Amniotic epithelial cell (primary cell): ENCODE measurements at places on chromosomes 6 and 20.
A peak's percentile ranks its signal among the peaks of the same experiment; 100 is the strongest.

- no peak for DNase-seq
Measured at GRCh38 chr6:467671-468082, 76.1 kb downstream of the IRF4 start.

DNA sequence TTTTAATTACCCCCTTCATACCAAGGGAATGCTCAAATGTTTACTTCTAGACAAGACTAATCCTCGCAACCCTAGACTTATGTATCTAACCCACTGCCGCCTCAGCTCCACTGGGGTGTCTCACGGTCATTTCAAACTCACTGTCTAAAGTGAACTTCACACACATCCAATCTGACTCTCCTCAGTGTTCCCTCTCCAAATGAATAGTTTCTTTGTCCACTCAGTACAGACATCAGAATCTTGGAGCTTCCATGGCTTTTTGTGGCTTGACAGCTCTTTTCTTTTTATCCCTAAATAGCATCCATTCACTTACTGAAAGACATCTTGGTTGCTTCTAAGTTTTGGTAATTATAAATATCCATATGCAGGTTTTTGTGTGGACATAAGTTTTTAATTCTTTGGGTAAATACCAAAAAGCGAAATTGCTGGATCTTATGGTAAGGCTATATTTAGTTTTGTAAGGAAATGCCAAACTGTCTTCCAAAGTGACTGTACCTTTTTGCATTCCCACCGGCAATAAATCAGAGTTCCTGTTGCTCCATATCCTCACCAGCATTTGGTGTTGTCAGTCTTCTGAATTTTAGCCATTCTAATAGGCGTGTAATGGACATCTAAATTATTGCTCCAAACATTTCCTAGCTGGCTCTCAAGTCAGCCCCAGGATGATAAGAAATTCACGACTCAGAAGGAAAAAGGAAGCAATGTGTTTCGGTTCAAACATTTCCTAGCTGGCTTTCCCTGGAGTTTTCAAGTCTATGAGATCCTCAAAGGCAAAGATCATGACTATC, 73.1 kb downstream of the DNAAF9 start:
- no peak for DNase-seq

GRCh38 chr6:169189686-169190085, 64.0 kb downstream of the THBS2 start:
- no peak for DNase-seq

DNA sequence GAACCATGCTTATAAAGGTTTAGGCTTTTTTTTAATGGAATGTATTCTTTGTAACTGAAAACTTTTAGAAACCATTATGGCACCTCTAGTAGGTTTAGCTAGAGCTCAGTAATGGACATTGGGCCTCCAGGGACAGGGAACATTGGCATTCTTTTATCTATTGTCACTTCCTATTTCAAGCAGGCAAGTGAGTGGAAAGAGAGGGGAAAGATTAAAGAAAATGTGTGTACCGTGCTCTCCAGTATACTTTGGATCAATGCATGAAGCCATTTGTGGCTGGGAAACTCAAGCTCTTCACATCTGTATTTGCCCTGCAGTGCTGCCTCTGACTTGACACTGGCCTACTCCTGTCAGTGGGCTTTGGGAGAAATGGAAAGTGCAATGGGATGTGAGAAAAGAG, 18.6 kb downstream of the RBM24 start:
- no peak for DNase-seq

GRCh38 chr6:167510648-167511047, 185.8 kb downstream of the TTLL2 start:
- DNase-seq: no peak

- DNase-seq: no peak
Measured at GRCh38 chr6:40378071-40378724, 209.0 kb downstream of the LRFN2 start.

GRCh38 chr20:38256966-38257365, 3.6 kb downstream of the KIAA1755 start:
- DNase-seq: no peak

- peak; percentile 26 for DNase-seq
Measured at GRCh38 chr6:139736325-139736906, 362.0 kb upstream of the CITED2 start.

- DNase-seq: no peak
Measured at GRCh38 chr20:8386991-8387390, 254.9 kb downstream of the PLCB1 start.

- DNase-seq: no peak
Measured at GRCh38 chr6:155253337-155253736, 10.5 kb upstream of the CLDN20 start.

- DNase-seq: no peak
Measured at GRCh38 chr20:63024573-63025392, 18.0 kb upstream of the BHLHE23 start.

GRCh38 chr6:93017213-93017612, 402.1 kb downstream of the EPHA7 start:
- peak; percentile 24 for DNase-seq

DNA sequence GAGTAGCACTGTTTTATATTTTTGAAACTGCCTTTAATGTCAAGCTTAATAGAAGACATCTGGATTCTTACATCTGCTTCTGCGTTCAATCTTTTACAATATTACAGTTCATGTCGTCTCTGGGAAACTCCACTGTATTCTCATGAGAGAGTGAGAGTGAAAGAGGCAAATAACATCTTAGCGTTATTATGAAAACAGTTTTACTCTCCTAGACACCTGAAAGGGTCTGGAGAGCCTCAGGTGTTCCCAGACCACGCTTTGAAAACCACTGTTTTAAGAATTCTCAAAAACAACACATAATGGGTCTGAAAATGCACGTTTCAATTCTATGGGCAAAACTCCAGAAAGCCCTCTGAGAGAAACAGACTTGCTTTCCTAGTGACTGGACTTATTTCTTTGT, 63.3 kb downstream of the ARHGAP18 start:
- no peak for DNase-seq

- no peak for DNase-seq
Measured at GRCh38 chr20:16974855-16975162, 226.7 kb downstream of the OTOR start.

DNA sequence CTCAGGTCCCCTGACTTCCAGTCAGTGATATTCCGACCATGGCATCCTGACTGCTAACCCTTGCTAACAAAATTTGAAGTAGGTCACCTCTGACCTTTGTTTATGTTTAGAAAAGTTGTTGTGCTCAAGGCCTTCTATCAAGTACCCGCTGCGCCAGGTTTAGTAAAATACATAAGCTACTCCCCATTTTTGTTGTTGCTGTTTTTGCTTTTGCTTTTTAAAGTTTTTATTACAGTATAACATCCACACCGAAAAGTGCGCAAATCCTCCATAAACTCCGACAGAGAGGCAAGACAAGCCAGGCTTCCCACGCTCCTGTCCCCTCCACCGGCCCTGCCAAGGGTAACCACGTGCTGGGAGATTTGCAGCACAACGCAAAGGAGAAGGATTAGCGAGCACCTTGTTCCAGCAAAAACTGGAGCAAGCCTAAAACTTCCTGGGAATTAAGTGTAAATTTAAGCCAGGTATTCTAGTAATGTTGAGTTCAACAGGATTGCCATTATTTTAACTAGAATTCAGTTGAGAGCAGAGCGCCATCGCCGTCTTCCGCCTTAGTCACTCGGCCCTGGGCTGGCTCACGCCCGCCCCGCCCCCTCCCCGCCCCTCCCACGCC, 17.8 kb upstream of the HMGN4 start:
- DNase-seq: no peak

- DNase-seq: peak; percentile 53
Measured at GRCh38 chr6:131061041-131061750, 1.8 kb downstream of the EPB41L2 start.

GRCh38 chr6:149335924-149336608, 18.6 kb downstream of the TAB2 start:
- DNase-seq: peak; percentile 95

DNA sequence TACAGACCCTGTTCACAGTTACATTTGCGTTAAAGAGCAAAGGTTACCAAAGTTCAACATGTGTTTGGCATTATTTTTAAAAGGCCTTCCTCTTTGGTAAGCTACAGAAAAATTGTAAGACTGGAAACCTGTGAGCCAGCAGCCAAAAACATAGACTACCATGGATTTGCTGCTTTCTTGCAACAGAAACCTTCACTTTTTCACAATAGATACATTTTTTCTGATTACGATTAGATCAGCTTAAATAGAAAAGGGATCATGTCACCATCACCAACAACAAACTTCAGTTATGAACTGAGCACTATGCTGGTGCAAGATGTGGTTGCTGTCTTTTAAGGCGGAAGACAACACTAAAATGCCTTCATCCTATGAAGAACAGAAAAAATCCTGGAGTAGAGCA, 112.3 kb upstream of the MARCKS start:
- no peak for DNase-seq

GRCh38 chr6:105509506-105510331, 106.8 kb upstream of the PREP start:
- DNase-seq: peak; percentile 13

- DNase-seq: no peak
Measured at GRCh38 chr20:16714751-16715150, 15.1 kb upstream of the SNRPB2 start.

DNA sequence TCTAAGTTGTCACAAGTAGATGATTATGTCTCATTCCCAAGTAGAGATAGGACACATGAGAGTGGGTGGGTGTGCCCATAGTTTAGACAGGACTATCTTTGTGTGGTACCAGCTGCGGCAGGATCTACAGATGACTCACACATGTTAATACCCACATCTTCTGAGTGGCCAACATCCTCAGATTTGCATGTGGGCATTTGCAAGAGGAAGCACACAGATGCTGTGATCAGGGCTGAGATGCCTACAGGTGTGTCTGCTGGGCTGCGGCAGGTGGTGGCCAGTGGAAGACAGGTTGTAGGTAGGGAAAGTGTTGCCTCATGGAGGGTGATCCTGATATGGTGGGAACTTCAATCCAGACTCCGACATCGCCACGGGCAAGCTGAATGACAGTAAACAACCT, 50.8 kb downstream of the UTRN start:
- peak; percentile 73 for DNase-seq

DNA sequence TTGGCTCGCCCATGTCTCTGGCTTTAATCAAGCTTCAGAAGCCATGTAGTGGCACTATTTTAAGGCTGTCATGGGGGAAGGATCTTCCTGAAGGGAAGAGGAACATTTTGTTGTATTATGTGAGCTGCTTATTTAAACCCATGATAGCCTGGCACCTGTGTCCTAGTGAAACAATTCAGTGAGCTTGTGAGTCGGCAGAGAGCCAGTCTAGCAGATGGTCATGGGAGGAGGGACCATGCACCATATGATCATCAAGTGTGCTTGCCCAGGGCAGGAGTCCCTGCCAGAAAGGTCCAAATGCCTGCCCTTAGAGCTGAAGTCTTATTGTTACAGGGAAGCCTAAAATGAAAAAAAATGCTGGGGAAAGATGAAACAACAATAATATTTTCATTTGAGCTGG, 132.9 kb downstream of the PRDM13 start:
- no peak for DNase-seq

GRCh38 chr20:57329608-57330221, at the start of gene SPO11:
Gene SPO11 (plus strand): TSS chr20:57329803. CDS start chr20:57329868, 65 bp downstream.
- DNase-seq: no peak

DNA sequence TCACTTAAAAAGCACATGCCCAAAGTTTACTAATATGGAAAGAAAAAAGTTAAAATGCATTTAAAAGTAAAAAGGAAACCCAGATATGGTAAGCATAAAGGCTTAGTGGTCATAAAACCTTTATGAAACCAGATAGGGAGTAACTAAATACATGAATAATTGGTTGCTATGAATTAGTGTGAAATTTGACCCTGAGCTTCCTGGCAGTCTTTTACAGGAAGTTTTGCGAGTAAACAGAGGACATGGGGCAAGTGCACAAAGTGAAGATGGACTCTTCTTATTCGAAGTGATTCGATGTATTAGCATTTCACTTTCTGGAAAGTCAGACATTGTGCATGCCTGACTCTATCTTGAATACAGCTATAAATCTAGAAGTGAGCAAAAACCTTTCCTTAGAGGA, 90.9 kb upstream of the MLIP start:
- DNase-seq: peak; percentile 44

DNA sequence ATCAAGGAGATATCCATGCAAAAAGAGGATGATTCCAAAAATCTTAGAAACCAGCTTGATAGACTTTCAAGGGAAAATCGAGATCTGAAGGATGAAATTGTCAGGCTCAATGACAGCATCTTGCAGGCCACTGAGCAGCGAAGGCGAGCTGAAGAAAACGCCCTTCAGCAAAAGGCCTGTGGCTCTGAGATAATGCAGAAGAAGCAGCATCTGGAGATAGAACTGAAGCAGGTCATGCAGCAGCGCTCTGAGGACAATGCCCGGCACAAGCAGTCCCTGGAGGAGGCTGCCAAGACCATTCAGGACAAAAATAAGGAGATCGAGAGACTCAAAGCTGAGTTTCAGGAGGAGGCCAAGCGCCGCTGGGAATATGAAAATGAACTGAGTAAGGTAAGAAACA, 10.1 kb upstream of the SNRNP48 start:
- DNase-seq: no peak
